ENCODE measurements at places on chromosomes 1 and 21.

DNA sequence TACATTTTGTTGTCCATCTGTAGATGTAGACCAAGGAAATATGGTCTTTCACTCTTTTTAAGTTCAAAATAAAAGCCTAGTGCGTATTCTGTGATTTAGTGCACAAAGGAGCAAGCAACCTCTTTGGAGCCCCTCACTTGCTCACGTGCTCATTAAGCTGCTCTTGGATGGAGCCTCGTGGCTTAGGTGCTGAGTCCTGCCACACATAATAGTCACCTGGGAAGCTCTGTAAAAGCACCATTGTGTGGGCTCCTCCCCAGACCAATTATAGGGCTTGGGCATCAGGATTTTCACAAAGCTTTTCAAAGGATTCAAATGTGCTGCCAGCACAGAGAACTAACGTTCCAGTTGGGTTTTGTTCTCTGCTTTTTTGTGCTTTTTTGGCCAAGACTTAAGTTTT lies 85.0 kb downstream of the PCP4 start:
- DNase-seq = no peak

- peak; percentile 61 for DNase-seq
Measured at GRCh38 chr1:197200272-197200899, 53.9 kb upstream of the ASPM start.

DNA sequence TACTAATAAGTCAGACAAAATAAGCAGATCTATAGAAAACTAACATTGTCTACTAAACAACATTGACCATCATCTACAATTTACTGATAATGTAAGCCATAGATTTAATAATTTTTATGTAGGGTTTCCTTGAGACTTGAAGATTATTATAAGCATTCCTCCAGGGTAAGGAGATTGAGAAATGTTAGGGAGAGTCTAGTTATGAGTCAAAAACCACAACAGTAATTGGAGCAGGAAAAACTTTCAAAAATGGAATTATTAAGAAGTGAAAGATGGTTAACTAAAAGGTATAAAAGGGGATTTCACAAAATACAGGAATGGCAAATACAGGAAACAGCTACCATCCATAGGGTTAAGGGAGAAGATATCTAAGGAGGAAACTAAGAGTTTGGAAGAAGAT lies 12.4 kb upstream of the UHMK1 start:
- peak; percentile 42 for DNase-seq

DNA sequence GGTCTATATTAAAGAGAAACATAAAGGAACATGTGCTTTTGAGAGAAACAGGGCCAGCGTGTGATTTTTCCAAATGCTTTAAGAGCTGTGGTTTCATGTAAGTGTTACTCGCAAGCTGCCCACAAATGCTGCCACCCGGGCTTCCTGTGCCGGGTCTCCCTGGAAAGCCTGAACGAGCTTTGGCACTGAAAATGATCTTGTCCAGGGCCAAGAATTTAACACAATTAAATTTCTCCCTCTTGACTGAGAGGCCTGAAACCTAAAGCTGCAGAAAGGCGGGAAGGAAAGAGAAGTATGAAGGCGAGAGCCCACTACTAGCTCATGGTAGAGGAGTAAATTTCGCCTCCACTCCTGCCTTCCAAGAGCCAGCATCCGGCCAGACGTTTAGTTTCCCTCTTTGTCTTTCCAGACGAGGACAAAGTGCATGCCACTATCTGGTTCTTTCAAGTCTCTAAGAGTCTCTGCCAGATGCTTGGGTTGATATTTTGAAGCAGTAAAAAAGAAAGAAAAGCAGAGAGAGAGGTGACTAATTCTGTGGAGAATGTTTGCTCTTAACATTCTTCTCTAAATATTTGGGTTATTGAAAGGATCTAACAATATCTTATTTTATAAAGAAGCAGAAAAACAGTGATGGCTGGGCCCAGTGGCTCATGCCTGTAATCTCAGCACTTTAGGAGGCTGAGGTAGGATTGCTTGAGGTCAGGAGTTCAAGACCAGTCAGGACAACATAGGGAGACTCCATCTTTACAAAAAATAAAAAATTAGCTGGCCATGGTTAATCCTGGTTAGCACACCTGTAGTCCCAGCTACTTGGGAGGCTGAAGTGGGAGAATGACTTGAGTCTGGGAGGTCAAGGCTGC lies 100.0 kb upstream of the HNRNPU start:
- peak; percentile 80 for DNase-seq

GRCh38 chr1:38241594-38242334 lies 195.2 kb upstream of the POU3F1 start:
- DNase-seq = no peak

- DNase-seq = peak; percentile 52
Measured at GRCh38 chr1:61131716-61132115, 49.4 kb downstream of the NFIA start.

DNA sequence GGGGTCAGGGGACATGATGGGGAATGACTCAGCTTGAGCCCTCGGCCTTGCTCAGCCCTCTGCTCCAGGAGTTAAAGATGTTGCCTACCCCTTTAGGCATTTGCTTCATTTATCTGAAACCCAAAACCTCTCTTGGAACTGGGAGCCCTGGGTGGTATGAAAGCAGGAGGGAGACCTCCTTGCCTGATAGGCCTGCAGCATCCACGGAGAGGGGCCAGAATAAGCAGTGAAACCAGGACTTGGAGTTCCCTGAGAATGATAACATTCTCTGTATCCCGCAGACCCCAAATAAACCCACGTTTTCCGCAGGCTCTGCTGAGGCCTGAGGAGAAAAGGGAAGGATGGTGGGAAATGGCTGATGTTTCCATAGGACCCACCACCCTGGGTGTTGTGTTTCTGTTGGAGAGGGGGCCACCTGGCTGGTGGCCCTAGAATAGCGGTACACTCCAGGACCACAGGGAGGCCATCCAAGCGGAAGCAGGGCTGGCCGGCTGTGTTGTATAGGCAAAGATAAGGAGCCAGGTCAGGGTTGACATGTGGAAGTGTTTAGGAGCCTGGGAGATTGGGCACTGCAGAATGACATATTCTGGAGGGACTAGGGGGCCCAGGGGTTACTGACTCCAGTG lies 77.4 kb downstream of the FOXD2 start:
- no peak for DNase-seq

DNA sequence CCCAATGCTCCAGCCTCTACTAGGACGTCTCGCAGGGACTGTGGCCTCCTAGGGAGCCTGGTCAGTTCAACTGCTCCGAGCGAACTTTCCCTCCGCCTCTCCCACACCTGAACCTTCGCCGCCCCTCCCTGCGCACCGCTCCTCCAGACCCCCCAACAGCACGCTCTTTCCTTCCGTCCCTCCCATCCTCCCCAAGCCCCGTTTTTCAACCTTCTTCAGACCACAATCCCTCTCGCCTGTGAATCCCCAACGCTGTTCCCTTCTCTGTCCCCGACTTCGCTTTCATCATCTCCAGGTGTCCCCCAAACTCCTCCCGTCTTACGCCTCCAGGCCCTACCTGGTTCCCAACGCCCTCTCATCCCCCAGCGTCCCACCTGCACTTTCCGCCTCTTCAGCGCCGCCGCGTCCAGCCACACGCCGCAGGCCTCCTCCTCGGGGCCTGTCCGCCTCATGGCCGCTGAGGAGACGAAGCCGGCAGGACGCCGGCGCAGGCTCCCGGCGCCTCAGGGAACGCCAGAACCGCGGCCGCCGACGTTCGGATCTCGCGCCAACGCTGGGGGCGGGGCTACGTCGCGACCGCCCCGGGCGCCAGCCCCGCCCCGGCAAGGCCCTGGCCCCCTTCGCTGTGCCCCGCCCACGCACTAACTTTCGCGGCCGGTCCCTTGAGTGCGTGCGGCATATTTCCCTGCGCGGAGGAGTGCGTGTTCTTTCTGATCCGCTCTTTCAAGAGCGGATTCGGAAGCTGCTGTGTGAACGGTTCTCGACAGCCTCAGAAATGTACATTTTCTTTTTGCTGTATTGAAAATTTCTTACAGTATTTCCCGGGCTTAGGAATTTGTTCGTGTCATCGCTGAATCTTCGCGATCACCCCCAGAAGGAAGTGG lies at the start of gene AUNIP:
Gene AUNIP, minus strand, starts transcription at position 552 of the 884 bp plus-strand sequence. Its CDS starts 100 bp downstream, at position 452.
- peak; percentile 85 for DNase-seq

GRCh38 chr21:32061729-32062128 lies 188.9 kb downstream of the HUNK start:
- no peak for DNase-seq

- DNase-seq = no peak
Measured at GRCh38 chr1:50438945-50439344, 15.7 kb upstream of the DMRTA2 start.

DNA sequence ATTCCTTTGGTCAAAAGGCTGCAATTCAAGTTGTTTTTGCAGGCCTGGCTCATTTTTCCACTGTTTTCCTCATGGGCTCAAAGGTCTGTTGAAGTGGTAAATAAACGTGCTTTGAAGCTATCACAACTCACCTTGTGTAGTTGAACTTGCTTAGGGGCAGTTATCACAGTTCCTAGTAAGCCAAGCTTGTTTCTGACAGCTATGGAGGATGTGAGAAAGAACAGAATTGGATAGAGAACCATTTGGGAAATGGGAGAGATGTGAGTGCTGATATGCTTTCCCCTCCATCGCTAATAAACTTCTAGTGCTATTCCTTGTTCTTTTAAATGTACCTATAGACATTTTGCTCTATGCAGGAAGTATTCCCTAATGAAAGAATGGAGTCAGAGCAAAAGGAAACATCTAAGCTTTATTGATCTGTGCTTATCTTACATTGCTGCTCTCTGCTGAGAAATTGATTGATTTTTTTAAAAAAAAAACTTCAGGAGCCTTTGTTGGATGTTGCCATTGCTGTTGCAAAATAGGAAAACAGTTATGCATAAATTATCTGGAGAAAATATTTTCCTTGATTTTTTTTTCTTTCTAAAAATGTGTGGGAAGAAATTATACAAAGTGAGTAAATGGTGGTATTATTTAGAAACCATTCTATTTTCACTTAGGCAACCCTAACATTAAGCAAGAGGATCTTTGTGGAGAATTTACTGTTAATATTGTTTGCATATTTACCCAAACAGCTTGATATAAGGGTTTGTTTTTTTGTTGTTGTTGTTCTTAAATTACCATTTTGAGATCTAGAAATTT lies 118.2 kb downstream of the MAGI3 start:
- no peak for DNase-seq

DNA sequence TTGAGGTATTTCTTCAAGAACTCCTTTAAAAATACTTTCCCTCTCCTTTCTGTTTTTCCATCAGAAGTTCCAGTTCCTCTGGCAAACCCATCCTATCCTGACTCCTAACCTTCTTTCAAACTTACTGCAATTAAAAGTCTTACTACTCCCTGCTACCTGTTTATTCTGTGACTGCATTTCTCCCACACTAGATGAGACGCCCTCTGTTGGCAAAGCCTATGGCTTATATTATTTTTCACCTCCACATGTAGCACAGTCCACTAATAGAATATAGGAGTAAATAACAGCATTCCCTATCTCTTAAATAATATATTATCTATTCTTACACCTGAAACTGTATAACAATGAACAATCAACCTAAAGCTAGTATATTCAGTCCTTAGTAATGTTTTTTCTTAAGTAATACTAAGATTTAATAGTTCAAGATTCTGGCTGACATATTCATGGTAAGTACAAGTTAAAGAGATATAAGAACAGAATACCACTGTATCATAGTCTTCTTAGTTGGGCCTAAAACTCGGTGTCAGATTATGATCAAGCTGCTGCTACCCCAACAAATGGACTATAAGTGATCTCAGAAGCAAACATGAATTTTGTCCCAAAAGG lies 54.8 kb downstream of the RAB3GAP2 start:
- DNase-seq = peak; percentile 23
